ENCODE measurements at places on chromosomes 6 and 20.

- H3K27me3 ChIP-seq, result peaks cover 8% of the 10 kb centered on the region
- DNase-seq, result no peak
- H3K4me3 ChIP-seq, result no peak overlapping the region
- H3K36me3 ChIP-seq, result no peaks in the 10 kb centered on the region
Observed at GRCh38 chr20:63533871-63534393, 3.2 kb downstream of the PTK6 start.

- no peaks in the 10 kb centered on the region for H3K4me1 ChIP-seq
- no peaks in the 10 kb centered on the region for H3K27me3 ChIP-seq
- H3K4me3 ChIP-seq, result no peak overlapping the region
- H3K27ac ChIP-seq, result no peak overlapping the region
- no peak for DNase-seq
- no peaks in the 10 kb centered on the region for H3K36me3 ChIP-seq
Observed at GRCh38 chr20:50005471-50005981, 22.7 kb downstream of the SNAI1 start.

DNA sequence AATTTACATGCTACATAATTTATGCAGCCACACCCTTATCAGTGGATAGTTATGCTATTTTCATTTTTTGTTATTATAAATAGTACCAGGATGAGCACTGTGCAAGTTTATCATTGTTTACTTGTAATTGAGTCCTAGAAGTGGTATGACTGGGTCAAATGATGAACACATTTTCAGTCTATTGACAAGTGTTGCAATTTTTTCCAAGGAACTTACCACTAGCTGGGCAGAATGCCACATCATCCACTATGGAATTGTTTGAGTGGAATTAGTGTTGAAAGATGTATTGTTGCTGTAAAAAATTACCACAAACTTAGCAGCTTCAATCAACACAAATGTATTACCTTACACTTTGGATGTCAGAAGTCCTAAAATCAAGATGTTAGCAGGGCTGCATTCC is 38.1 kb upstream of the OPN5 start:
- no peaks in the 10 kb centered on the region for H3K27me3 ChIP-seq
- no peaks in the 10 kb centered on the region for H3K36me3 ChIP-seq
- no peak for DNase-seq

GRCh38 chr6:93272211-93272610 is 147.1 kb downstream of the EPHA7 start:
- no peak overlapping the region for H3K4me3 ChIP-seq
- no peaks in the 10 kb centered on the region for H3K36me3 ChIP-seq
- no peaks in the 10 kb centered on the region for H3K4me1 ChIP-seq
- H3K27me3 ChIP-seq, result no peaks in the 10 kb centered on the region
- no peak for DNase-seq

GRCh38 chr6:74936886-74937285 is 269.0 kb downstream of the COL12A1 start:
- H3K27me3 ChIP-seq, result no peaks in the 10 kb centered on the region
- H3K4me3 ChIP-seq, result no peak overlapping the region
- no peak for DNase-seq

DNA sequence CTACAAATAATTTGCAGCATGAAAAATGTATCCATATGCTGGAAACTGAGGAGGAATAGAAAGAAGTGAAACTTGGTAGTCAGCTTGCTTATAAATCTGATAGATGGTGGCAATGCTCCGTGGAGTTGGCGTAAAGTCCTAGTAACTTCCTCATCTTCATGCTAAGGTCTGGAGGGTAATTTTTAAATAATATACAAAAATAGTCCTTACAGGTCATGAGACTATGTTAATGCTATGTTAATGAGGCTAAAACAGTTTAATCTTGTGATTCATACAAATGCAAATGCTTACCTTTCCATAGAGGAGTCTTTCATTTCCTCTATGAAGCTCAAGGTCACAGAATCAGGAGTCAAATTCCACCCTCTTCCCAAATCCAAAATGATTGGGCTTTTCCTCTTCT is 9.4 kb upstream of the CRIP3 start:
- H3K4me3 ChIP-seq, result no peak overlapping the region
- DNase-seq, result no peak
- H3K27me3 ChIP-seq, result no peaks in the 10 kb centered on the region
- no peaks in the 10 kb centered on the region for H3K36me3 ChIP-seq
- no peak overlapping the region for H3K27ac ChIP-seq

GRCh38 chr6:115618256-115618655 is 442.4 kb downstream of the FRK start:
- H3K36me3 ChIP-seq, result no peaks in the 10 kb centered on the region
- no peak overlapping the region for H3K27ac ChIP-seq
- DNase-seq, result no peak
- peaks cover 2% of the 10 kb centered on the region for H3K4me1 ChIP-seq

- no peak overlapping the region for H3K27ac ChIP-seq
- H3K4me3 ChIP-seq, result no peak overlapping the region
- H3K36me3 ChIP-seq, result peaks cover 37% of the 10 kb centered on the region
- DNase-seq, result no peak
Observed at GRCh38 chr20:3325864-3326263, 81.6 kb downstream of the DNAAF9 start.

- H3K36me3 ChIP-seq, result no peaks in the 10 kb centered on the region
- H3K4me1 ChIP-seq, result peaks cover 2% of the 10 kb centered on the region
- peaks cover 8% of the 10 kb centered on the region for H3K27me3 ChIP-seq
- no peak for DNase-seq
Observed at GRCh38 chr20:63536241-63536977, 767 bp downstream of the PTK6 start.

- DNase-seq, result no peak
- no peaks in the 10 kb centered on the region for H3K27me3 ChIP-seq
Observed at GRCh38 chr20:4894981-4895381, 106.3 kb downstream of the SLC23A2 start.

All from ascending aorta (tissue), 2 donors.